ENCODE measurements at places on chromosomes 13 and 19. TPM values are rescaled to one million over a fixed set of nuclear protein-coding genes. Genes with fewer than 3 reads are reported as not detected.

Gene SIGLEC12
- total RNA-seq, result under 0.01 TPM

Gene AMER2
- not detected for total RNA-seq

Gene ACTMAP
- 1.5 TPM for total RNA-seq

Gene SPATA13
- 37.7 TPM for total RNA-seq

DNA sequence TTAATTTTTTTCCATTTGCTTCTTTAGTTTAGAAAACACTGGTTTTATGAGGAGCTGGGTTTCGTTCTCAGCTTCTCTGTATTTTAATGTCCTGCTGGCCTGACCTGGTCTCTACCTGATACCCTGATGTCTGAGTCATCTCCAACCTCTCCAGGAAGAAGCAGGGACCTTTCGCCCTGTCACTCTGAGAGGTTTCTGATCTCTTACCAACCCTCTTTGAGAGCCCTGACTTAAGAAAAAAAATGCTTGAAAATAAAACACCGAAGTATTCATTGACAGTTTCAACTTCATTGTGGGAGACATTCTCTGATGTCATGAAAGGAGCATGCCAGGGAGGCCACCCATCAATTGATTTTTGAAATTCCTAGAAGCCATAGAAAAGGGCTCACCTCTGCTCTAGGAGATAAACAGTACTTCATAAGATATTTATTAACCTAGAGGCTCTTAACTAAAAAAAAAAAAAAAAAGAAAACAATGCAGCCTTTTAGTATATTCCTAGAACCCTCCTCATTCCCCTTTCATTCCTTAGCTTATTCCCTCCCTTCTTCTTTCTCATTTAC lies 234.8 kb downstream of the ENOX1 start:
- no peaks in the 10 kb centered on the region for H3K36me3 ChIP-seq
- no peak overlapping the region for H3K27ac ChIP-seq
- H3K4me3 ChIP-seq, result no peak overlapping the region
- no peaks in the 10 kb centered on the region for H3K4me1 ChIP-seq

GRCh38 chr13:35889560-35889959 lies 241.6 kb downstream of the DCLK1 start:
- no peak overlapping the region for H3K4me3 ChIP-seq
- H3K36me3 ChIP-seq, result no peaks in the 10 kb centered on the region
- H3K27me3 ChIP-seq, result no peaks in the 10 kb centered on the region

DNA sequence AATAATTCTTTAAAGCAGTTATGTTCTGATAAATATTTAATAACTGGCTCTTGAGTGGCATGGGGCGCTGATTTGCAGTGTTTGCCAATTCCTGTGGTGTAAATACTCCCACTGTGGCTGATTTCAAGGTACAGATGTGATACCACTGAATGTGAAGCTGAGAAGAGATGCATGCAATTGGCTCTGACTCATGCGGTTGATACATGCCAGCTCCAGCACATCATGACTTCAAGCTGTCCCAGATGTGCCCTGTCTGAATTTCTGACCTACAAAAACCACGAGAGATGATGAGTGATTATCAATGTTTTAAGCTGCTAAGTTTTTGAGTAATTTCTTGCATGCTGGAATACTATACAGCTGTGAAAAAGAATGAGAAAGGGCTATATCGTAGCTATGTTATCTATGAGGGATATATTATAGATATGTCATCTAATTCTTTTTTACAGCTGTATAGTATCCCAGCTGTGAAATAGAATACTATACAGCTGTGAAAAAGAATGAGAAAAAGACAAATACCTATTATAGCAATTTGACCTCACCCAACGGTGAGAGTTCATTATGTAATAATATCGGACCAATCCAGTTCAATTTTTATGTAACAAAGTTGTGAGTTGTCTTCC lies 7.6 kb upstream of the ACSBG2 start:
- DNase-seq, result no peak
- H3K36me3 ChIP-seq, result no peaks in the 10 kb centered on the region
- peaks cover 5% of the 10 kb centered on the region for H3K27me3 ChIP-seq
- no peak overlapping the region for H3K27ac ChIP-seq
- H3K4me3 ChIP-seq, result no peak overlapping the region

DNA sequence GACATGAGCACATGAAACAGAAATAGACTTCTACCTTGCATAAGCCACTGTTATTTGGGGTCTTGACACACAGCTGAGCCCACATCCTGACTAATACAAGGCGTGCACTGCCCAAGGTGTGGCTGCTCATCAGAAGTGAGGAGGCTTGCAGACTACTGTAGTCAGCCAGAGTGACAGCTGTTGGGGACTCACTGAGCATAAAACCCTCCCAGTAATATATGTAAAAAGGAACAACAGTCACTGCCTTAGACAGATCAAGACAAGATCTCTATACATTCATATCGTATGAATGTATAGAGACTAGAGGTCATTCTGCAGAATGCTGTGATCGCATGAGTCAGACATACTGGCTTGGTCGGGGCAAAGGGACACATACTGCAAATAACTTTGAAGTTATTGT lies 4.1 kb upstream of the C1QTNF9B start:
- no peak for DNase-seq
- peaks cover 3% of the 10 kb centered on the region for H3K27me3 ChIP-seq
- H3K4me3 ChIP-seq, result no peak overlapping the region
- H3K36me3 ChIP-seq, result no peaks in the 10 kb centered on the region
- peaks cover 10% of the 10 kb centered on the region for H3K4me1 ChIP-seq

GRCh38 chr19:10293637-10294367 lies 4.0 kb downstream of the ICAM5 start:
- peaks cover 13% of the 10 kb centered on the region for H3K4me1 ChIP-seq
- no peak overlapping the region for H3K4me3 ChIP-seq
- peak; percentile 88 for DNase-seq
- no peak overlapping the region for H3K27ac ChIP-seq
- no peaks in the 10 kb centered on the region for H3K36me3 ChIP-seq

DNA sequence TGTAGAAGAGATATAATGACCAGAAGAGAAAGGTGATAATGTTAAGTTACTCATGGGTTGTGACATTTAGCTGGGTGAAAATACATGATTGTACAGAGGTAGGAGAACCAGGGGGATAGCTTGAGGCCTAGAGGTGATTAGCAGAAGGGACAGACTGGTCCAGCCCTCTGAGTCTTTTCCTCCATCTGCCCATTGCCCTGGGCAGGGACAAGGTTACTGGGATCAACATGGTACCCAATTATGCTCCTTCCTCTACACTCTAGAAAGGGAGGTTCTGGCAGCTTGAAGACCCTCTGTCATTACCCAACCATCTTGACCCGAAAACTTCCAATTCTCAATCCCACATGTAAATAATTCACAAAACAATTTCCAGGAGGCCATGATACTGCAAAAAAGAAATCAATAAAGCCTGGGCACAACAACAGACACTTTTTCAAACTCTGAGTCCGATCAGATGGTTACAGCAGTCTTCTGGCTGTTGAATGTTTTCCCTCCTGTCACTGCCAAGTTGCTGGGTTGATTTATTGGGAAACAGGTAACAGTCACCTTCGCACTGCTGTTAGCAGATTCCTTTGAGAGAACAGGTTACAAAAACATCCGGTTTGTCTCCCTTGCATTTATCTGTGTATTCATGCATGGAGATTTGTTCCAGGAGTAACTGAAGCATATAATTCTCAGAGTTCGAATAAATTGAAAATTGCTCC lies 239.1 kb upstream of the HTR2A start:
- H3K27ac ChIP-seq, result no peak overlapping the region
- H3K27me3 ChIP-seq, result no peaks in the 10 kb centered on the region
- H3K36me3 ChIP-seq, result no peaks in the 10 kb centered on the region
- no peak overlapping the region for H3K4me3 ChIP-seq

GRCh38 chr13:111093634-111094033 lies 21.5 kb upstream of the ARHGEF7 start:
- no peak for DNase-seq
- no peak overlapping the region for H3K4me3 ChIP-seq
- peaks cover 46% of the 10 kb centered on the region for H3K27me3 ChIP-seq
- no peaks in the 10 kb centered on the region for H3K4me1 ChIP-seq
- H3K27ac ChIP-seq, result no peak overlapping the region

- no peaks in the 10 kb centered on the region for H3K27me3 ChIP-seq
- no peak overlapping the region for H3K27ac ChIP-seq
- H3K36me3 ChIP-seq, result no peaks in the 10 kb centered on the region
- DNase-seq, result no peak
- H3K4me1 ChIP-seq, result peaks cover 6% of the 10 kb centered on the region
Observed at GRCh38 chr13:39788102-39788501, 132.6 kb downstream of the COG6 start.

DNA sequence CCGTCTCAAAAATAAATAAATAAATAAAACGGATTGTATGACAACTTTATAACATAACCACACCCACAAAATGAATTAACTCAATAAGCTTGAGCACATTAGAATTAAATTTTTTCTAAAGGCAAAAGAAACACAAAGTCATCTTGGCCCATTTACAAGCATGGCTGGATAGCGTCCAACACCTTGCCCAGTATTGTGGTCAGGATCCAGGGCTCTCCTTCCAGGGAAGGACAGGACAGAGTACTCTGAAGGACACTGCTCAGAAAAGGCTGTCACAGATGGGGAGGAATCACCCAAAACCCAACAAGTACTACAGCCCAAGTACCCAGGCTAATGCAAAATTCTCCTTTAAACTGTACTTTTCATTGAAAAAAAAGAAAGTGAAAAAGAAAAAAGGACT lies 27.1 kb downstream of the SUGP2 start:
- H3K4me1 ChIP-seq, result no peaks in the 10 kb centered on the region
- no peaks in the 10 kb centered on the region for H3K27me3 ChIP-seq
- DNase-seq, result no peak
- H3K27ac ChIP-seq, result no peak overlapping the region

DNA sequence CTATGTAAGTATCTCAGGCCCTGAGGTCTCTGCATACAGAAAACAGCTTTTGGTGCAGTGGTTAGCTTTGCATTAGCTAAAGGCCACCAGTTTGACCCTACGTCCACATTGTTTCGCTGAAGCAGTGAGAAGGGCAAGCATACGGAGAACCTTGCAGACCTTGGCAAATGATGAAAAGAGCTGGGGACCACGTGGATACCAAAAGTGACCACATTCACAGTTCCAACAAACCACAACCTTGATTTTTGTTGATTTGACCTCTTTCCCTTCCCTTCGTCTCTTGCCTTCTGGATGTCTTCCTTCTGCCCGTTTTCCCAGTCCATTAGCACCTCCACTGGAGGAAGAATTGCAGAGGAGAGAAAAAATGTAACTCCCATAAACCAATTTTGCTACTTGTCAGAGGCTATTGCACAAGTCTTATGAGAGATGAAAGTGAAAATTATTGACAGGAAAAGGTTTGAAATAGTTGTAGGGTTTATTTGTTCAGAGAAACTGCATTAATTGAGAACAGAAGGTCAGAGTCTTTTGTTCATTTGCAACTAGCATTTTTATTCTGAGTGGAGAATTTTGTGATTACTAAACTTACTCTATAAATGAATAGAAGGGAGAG lies 293.9 kb upstream of the HTR2A start:
- H3K27ac ChIP-seq, result no peak overlapping the region
- DNase-seq, result no peak
- H3K27me3 ChIP-seq, result no peaks in the 10 kb centered on the region
- no peaks in the 10 kb centered on the region for H3K36me3 ChIP-seq
- peaks cover 2% of the 10 kb centered on the region for H3K4me1 ChIP-seq

- no peak overlapping the region for H3K4me3 ChIP-seq
- no peak overlapping the region for H3K27ac ChIP-seq
- peak; percentile 86 for DNase-seq
- no peaks in the 10 kb centered on the region for H3K36me3 ChIP-seq
- peaks cover 35% of the 10 kb centered on the region for H3K27me3 ChIP-seq
Observed at GRCh38 chr19:5338656-5339197, 1.9 kb downstream of the PTPRS start.

DNA sequence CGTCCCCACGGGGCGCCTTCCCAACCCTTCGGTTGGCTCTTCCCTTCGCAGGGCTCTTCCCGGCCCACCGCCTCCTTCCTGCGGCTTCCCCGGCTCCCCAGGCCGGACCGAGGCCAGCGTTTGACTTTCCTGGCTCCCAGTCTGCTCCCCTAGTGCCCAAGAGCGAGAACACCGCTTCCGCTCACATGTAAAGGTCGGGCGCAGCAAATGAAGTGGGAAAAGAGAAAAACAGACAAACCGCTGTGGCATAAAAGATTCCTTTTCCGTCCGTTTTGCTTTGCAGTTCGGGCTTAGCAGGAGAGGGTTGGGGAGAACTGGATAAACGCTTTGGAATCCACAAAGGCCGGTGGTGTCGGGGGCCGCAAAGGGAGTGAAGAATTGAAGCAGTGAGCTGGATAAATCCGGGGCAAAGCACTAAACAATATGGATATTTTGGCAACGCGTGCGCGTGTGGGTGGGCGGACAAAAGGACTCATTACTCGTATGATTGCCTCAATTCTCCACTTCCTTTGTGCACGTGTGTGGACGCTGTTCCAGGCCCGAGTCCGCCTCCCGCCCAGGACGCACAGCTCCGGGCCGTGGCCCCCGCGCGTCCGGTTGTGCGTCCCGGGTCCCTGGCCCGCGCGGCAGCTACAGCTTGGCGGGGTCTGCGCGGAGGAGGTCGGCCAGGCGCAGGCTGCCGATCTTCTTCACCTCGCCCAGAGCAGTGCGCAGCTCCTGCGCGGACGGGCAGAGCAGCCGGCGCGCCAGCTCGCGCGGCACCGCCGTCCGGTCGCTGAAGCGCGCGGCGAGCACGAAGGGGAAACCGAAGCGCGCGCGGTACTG lies 8.6 kb upstream of the CDX2 start:
- DNase-seq, result peak; percentile 70
- H3K4me1 ChIP-seq, result no peaks in the 10 kb centered on the region
- no peak overlapping the region for H3K4me3 ChIP-seq
- H3K36me3 ChIP-seq, result no peaks in the 10 kb centered on the region
- no peak overlapping the region for H3K27ac ChIP-seq
- peaks cover 97% of the 10 kb centered on the region for H3K27me3 ChIP-seq

DNA sequence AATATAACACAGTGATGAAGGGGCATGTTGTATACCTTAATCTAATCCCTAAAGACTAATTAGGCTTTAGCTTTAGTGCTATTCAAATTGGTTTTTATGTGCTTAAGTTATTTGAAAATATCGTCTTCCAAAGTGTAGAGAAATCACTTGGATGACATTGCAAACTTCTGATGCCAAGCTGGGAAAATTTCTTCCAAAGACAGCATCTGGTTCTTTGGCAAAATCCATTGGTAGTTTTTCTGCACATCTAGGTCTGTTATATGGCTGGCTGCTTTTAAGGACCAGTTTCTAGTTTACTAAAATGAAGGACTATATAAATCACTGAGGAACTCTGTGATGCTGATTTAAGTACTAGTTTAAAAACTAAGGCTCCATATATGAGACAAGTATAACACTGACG lies 2362.3 kb downstream of the PCDH9 start:
- H3K36me3 ChIP-seq, result no peaks in the 10 kb centered on the region
- no peaks in the 10 kb centered on the region for H3K4me1 ChIP-seq
- H3K27ac ChIP-seq, result no peak overlapping the region
- no peak for DNase-seq

Gene ASF1B
- total RNA-seq, result 2.7 TPM

Gene WDR18
- 46.6 TPM for total RNA-seq

- peaks cover 25% of the 10 kb centered on the region for H3K36me3 ChIP-seq
- H3K27ac ChIP-seq, result no peak overlapping the region
- DNase-seq, result peak; percentile 62
- no peaks in the 10 kb centered on the region for H3K27me3 ChIP-seq
Observed at GRCh38 chr19:17058236-17058635, 17.0 kb downstream of the HAUS8 start.

GRCh38 chr13:97627566-97627965 lies 193.6 kb downstream of the RAP2A start:
- H3K4me3 ChIP-seq, result no peak overlapping the region
- H3K27ac ChIP-seq, result no peak overlapping the region
- DNase-seq, result peak; percentile 54

Gene STOML3
- not detected for total RNA-seq

- H3K36me3 ChIP-seq, result no peaks in the 10 kb centered on the region
- no peak for DNase-seq
- peaks cover 4% of the 10 kb centered on the region for H3K4me1 ChIP-seq
- H3K27me3 ChIP-seq, result no peaks in the 10 kb centered on the region
- no peak overlapping the region for H3K4me3 ChIP-seq
Observed at GRCh38 chr13:27541386-27541785, 78.9 kb downstream of the LNX2 start.
